Nephron progenitor cell (in vitro differentiated cells): ENCODE measurements at places on chromosomes 2 and 18.
A peak's percentile ranks its signal among the peaks of the same experiment; 100 is the strongest.

DNA sequence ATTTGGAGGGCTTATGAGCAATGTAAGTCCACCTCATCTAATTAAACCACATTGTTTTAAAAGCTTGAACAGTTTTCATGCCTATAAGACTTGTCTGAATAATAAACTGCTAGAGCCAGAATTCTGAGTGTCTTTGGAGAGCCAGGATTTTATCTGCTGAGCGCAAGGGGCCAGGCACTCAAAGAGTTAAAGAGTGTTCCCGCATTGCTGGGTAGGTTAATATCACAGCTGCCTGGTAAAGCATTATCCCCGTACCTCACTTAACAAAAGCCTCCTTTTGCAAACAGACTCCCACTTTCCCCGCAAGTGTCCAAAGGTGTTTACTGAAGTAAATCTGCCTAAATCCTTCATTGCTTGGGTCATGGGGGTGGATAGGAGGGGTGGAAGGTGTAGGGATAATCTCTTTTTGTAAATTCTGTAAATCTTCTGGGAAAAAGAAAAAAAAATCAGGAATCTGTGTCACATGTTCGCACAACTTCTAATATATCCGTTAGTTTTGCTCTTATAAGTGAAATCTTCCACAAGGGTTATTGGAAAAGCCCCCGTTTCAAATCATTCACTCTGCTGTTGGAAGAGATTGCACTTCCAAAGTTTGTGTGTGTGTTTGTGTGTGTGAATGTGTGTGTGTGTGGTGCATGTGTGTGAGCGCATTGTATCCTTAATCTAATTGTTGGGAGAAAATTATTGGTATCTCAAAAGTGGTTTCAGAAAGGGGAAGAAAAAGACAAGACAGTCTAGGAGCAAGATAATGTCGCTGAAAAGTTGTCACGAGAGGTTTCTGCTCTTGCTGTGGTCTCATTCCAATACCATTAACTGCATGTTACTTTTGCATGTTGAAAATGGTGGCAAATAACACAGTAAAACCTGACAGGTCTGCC, 10.7 kb downstream of the ZEB2 start:
- no peak for DNase-seq

GRCh38 chr2:48693645-48694044, 61.9 kb downstream of the LHCGR start:
- DNase-seq, result no peak

DNA sequence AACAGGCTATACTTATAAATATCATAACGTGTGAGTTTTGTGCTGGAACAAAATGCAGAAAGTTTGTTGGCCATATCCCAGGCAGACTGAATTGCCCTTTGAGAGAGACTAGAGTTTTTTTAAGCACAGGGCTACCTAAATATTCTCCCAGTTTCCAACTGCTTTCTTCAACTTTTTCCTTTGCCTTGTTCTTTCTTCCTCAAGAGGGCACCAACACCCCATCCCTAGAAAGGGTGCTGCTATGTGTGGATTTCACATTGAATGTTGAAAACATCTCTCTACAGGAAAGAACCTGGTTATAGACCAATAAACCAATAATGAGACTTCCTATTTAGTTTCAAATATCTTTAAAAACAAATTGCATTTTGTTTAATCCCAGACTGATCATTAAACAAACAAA, 87.9 kb downstream of the ICOS start:
- peak; percentile 27 for DNase-seq

DNA sequence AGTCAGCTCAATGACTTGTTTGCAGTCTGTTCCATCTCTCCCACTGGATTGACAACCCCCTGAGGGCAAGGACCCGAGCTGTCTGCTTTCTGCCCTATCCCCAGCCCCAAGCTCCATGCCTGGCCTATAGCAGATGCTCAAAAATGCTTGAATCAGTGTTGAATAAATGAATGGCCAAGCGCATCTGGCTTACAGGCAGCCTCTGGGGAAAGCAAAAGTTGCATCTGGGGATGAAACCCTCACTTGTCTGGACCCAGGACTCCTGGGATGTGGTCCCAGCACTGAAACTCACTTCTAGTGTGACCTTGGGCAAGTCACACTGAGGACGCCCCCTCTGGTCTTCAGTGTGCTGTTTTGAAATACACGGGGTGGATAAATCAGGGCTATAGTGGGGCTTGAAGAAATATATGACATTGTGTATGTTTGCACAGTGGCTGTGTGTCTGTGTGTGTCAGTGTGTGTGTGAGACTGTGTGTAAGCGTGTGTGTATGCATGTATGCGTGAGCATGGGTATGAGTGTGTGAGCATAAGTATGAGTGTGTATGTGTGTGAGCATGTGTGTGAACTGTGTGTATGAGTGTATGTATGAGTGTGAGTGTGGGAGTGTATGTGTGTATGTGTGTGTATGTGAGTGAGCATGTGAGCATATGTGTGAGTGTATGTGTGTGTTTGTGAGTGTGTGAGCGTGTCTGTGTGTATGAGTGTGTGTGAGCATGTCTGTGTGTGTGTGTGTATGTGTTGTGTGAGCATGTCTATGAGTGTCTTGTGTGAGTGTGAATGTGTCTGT, 27.8 kb upstream of the TNS1 start:
- no peak for DNase-seq

GRCh38 chr18:71036783-71037182, 747.9 kb downstream of the SOCS6 start:
- no peak for DNase-seq

GRCh38 chr2:54274781-54275242, 18.8 kb upstream of the TSPYL6 start:
- no peak for DNase-seq

- no peak for DNase-seq
These were observed 29.8 kb downstream of the TSPYL6 start for GRCh38 chr2:54226260-54226659.

GRCh38 chr2:100894105-100894795, 74.3 kb downstream of the NPAS2 start:
- no peak for DNase-seq

DNA sequence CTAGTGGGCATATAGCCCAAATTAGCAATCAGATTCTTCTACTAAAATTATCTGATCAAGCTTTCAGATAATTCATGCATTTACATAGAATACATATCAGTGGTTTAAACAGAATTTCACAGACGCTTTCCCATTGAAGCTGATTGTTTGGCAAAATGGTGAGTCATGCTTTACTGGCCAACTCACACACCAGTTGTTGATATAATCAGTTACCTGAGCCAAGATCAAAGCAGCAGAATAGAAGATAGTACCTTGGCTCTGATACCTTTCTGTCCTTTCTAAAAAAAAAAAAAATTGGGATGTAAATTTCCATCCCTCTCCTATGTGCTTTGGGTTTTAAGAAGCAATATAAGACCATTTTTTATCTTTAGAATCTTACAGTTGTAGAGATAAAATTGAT, 178.0 kb downstream of the MCFD2 start:
- no peak for DNase-seq

DNA sequence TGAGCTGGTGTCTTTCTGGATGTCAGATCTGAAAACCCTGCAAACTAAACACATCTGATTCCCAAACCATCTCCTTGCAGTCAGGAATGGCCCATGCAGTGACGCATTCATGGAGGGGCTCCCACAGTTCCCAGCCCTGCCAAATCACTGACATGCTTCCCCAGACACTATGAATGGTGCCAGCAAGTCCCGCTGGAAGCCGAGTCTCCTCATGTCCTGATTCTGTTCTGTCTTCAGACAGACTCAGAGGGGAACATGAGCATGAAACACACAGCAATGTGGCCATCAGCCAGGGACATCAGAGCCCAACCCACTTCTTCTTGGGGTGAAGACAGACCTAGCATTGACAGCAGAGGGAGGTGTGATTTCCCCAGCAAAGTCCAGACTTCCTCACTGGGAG, 83.7 kb downstream of the TTC32 start:
- DNase-seq, result no peak

DNA sequence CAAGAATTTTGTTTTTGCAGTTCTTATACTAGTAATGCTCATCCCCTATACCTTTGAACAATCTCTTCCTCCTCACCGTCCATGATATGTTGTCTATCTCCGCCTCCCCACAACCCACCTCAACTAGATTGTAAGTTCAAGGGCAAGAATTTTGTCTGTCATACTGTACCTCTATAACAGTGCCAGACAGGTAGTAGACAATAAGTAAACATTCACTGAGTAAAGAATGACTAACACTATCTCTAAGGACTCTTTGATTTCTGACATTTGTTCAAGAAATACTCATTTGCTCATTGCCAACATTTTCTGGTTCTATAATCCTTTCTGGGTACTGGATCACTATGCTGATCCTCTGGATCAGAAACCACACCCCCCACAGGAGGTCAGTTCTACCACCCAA, 82.4 kb downstream of the EXOC6B start:
- no peak for DNase-seq

DNA sequence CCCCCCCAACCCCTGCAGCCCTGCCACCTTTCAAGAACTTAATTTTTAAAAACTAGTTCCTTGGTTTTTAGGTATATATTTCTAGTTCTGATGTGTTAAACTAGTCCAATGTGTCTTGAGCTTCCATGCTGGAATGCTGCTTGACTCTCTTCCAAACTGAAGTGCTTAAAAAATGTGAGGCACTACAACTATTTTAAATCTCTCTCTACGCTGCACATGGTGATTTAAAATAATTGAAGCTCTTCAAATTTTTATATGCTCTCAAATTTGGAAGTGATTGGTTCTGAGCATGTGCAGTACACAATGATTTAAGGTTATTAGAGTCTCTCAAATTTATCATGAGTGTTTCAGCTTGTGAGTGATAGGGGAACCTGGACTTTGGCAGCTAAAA, 192.6 kb upstream of the ZEB2 start:
- no peak for DNase-seq

DNA sequence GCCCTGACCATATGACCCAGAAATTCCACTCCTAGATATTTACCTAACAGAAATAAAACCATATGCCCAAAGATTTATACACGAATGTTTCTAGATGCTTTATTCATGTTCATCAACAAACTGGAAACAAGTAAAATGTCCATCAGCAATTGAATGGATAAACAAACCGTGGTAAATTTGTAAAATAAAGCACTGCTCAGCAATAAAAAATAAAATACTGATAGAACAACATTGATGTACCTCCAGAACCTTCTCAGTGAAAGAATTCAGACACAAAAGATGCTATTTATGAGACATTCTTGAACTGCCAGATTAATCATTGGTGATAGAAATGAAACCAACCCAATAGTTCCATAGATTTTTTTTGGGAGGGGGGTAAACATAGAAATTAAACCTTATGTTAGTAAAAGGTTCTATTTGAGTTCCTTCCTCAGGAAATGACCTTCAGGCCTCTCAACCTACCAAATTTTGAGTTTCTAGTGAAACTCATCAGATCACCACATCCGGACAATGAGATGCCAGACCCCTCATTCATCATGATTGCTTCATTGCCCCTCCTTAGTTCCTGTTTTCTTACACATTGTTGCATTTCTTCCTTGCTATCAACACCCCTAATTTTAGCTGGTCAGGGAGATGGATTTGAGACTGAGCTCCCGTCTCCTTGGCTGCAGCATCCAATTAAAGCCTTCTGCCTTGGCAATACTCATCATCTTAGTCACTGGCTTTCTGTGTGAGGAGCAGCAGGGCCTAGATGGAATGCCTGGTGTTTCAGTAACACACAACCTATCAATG, 203.5 kb downstream of the LPIN1 start:
- DNase-seq, result no peak

DNA sequence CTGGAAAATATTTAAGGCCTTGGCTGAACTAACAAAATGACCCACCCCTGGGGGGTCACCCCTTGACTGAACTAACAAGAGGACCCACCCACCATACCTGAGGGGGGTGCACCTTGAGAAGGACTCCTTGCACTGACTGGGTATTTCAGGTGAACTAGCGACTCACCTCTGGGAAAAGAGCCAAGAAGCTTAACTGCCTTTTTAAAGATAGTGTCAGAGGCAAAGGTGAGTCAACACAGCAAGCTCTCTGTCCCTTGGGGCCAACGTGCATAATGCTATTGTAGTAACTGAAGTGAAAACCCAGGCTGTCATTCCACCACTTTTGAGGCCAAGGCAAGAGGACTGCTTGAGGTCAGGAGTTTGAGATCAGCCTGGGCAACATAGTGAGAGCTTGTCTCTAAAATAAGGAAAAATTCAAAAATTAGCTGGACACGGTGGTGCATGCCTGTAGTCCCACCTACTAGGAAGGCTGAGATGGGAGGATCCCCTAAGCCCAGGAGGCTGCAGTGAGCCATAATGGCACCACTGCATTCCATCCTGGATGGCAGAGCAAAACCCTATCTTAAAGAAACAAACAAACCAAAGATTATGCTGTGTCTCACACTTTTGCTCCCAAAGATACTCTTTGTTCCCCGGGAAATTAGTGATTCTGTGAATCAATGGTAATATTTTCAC, 36.4 kb upstream of the ZCCHC2 start:
- no peak for DNase-seq

- peak; percentile 10 for DNase-seq
These were observed 50.5 kb downstream of the GAREM1 start for GRCh38 chr18:32420084-32420750.

GRCh38 chr2:12797815-12798214, 81.1 kb downstream of the TRIB2 start:
- DNase-seq, result no peak

DNA sequence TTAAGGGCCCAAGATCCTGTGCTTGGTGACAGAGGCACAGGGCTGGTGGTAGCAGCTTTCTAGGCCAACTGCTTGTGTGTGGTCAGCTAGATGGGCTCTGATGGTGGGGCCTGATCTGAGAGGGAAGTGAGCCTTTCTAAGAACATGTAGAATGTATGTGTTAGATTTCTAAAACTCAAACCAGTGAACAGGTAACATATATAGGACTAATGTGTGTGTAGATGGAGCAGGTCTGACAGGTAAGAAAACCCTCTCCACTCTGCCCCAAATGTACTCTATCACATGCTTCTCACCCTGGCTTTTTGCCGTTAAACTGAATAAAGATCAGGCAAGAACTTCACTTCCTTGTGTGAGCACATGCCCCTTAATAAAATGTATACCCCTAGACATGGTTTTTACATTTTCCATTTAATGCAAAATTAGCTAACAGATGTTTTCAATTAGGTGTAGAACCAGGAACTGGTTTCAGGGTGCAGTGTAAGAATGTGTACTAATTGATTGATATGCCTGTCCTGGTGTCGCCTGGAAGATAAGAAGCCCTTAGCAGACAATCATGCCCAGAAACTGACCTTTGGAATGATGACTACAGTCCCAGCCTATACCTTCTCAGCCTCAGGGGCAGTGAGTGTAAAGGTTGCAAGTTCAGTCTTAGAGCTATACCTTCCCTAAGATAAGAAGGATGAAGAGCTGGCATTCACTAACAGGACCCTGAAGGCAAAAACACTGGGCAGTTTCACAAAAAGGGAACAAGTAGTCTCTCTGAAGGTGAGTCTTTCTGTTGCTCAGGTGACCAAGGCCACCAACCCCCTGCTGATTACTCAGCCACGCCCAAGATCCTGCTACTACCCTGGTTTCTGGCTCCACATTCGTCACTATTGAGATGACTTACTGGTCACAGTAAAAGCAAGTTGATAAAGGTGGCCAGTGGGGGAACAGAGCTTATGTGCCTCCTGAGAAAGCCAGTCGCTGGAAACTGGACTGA, 71.2 kb downstream of the SPATS2L start:
- no peak for DNase-seq

- DNase-seq, result no peak
These were observed 45.8 kb upstream of the OTOF start for GRCh38 chr2:26523750-26524149.
